Urothelium cell line (cell line): ENCODE measurements at places on chromosomes 12 and 14.

DNA sequence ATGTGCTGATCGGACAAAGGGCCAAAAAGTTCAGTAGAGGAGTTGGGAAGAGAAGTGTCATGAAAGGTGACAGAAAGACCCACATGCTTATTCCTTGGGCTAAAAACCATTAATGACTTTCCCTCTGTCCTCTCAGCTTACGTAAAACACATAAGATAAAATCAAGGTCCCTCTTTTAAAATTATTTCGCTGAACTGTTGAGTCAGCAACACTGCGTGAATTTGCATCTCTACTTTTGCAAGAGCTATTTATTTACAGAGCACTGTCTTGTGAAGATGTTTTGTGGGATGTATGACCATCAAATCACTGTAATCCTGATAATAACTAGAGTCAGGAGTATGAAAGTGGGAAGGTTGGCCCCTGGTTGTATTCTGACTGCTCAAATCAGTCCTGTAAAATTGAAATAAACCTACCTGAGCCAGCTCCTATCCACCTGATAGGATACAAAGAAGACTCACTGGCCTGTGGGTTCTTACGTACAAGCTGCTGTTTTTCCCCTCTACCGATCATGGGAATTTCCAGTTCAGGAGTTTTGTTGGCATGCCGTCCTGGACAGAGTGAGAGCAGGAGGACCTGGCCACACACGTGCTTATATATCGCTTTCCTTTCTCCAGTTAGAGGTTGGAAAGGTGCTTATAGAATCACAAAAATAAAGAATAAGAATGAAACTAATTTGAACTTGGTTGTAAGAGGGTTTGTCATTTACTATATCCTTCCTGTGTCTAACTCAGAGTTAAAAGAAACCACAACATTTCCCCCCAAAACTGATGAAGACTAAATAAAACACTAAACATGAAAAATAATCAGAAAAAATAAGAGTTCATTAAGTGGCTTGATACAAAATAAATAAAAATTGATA is 42.9 kb downstream of the IFNG-AS1 start:
- no peak for DNase-seq

DNA sequence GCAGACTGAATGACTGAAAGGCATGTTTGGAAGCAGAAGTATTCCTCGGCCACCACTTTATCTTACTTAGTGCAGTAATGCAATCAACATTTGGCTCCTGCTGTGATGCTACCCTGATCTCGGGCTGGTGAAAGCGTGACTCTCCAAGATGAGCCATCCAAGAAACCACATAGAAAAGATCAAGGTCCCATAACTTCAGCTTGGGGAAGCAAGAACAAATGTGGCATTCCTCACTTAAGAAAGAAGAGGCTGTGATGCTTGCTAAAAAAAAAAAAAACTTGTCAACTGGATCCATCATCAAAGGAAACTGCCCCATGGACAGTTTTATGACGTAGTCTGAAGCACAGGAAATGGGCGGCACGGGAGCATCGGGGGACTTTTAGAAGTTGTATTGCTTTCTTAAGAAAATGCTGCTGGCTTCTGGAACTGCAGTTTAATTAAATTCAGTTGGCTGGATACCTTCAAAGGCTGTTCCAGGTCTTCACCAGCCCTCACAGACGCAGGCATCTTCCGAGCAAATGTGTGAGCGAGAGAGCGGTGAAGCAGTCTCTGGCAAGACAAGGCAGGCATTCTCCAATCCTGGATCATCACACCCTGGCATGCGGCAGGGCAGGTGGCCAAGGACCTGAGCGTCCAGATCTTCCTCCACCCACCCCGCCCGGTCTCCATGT is 38.2 kb upstream of the MAP1LC3B2 start:
- DNase-seq = peak; percentile 40

- DNase-seq = no peak
Observed at GRCh38 chr12:7731486-7731885, 15.7 kb downstream of the CLEC4C start.

GRCh38 chr12:71878208-71878607 is 38.6 kb downstream of the TBC1D15 start:
- DNase-seq = no peak

DNA sequence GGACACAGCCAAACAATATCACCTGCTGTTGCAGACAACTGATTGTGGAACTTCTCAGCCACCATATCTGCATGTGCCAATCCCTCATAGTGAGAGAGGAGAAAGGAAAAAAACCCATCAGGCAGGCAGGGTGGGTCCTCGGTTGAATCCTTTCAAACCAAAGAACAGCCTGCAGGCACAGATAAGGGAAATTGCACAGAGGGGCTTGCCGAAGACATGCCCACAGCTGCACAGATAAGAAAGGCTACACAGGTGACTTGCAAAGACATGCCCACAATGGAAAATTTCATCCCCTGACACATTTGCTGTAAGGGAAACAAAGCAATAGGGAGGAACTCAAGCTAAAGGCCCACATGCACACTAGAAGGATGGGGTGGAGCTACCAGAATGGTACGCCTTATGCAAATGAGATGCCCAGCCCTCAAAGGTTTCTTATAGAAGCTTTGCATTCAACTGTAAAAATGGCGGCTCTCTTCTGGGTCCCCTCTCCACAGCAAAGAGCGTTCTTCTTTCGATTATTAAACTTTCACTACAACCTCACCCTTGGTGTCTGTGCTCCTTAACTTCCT is 170.0 kb upstream of the TMPO start:
- DNase-seq = no peak

GRCh38 chr12:51851413-51852124 is 3.1 kb upstream of the FIGNL2 start:
- no peak for DNase-seq

GRCh38 chr14:22748206-22748605 is 18.3 kb upstream of the OXA1L start:
- no peak for DNase-seq

DNA sequence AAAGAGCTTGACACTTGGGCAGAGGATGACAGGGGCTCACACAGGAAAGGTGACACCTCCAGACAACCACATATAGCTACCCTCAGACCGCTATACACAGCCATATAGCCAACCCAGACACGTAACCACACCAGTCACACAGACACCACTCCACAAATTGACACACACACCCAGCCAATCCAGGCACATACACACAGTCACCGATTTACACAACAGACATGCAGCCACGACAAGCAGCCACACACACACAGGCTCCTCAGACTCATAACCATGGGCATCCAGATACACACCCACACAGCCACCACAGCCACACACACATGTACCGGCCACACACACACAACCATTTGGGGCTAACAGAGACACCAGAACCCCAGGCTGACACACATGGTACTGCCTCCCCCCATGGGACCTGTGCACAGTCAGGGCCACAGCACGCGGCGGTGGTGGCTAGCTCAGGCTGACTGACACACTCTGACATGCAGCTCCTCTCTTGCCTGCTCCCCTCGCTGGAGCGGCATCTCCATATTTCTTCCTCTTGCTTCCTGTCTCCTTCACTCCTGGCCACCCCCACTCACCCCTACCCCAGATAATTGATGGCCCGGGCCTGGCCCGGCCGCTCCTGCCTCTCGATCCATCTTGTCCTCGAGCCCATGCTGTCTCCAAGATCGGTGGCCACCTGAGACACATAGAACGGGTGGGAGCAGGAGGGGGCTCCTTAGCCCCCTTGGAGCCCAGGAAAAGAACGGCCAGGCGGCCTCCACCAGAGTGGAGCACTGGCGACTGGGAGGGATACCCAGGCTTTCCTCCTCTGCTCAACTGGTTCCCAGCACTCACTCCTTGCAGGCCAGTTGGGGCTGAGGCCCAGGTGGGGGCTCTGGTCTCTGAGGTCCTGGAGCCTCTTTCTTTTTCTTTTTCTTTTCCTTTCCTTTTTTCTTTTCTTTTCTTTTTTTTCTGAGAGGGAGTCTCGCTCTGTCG is 6.0 kb upstream of the SHMT2 start:
- DNase-seq = no peak

DNA sequence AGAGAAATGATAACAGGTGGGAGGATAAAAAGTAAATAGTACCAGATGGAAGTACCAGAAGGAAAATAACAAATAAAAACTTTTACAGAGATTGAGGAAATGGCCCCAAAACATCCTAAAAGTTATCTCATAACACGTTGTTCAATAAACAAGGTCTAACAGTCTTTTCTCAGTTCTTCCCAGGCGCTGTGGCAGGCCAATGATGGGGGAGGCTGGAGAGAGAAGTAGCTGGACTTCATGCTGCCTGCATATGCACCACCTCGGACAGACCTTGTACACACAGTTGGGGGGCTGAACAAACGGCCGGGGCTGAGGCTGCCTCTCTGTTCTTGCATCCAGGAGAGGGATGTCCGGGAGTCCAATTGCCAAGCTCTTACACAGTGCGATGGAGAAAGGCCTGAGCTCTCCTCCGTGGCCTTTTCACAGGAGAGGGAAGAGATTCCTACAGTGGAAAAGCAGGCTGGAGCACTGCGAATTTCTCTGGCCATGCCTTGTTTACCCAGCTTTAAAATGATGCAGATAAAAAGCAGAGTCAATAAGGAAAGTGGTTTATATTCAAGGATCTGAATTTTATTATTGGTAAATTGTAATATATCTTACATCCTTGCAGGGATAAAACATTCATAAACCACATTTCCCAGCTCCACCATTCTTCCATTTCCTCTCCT is 109.8 kb downstream of the PHLDA1 start:
- DNase-seq = no peak

DNA sequence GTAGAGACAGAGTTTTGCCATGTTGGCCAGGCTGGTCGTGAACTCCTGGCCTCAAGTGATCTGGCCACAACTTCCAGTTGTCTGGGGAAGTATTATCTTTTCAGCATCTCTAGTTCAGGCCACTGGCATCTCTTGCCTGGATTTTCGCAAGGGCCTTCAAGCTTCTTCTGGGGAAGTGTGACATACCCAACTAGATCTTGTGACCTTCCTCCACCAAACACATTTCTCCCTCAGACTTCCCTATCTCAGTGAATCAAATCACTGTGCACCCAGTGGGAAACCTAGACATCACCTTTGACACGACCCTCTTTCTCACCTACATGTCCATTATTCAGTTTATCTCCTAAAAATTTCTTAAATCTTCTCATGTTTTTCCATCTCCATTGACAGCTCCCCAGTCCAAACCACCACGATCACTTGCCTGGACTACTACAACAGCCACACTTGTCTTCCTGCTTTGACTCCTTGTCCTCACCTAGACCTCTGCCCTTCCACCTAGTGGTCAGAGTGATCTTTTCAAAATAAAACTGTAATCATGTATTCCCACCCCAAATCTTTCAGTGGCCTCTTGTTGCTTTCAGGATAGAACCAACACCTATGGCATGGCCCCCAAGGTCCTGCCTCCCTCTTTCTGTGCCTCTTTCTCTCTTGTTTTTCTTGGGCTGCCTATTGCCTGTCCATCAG is 3.3 kb downstream of the EEF1AKMT3 start:
- DNase-seq = no peak

- no peak for DNase-seq
Observed at GRCh38 chr14:59627011-59627520, 50.5 kb upstream of the CCDC175 start.

- DNase-seq = peak; percentile 9
Observed at GRCh38 chr12:41264281-41264680, 76.2 kb downstream of the PDZRN4 start.

- DNase-seq = no peak
Observed at GRCh38 chr12:90173499-90174197, 465.0 kb upstream of the ATP2B1 start.

GRCh38 chr12:9870286-9870866 is 1.2 kb upstream of the CLEC2B start:
- DNase-seq = peak; percentile 18

DNA sequence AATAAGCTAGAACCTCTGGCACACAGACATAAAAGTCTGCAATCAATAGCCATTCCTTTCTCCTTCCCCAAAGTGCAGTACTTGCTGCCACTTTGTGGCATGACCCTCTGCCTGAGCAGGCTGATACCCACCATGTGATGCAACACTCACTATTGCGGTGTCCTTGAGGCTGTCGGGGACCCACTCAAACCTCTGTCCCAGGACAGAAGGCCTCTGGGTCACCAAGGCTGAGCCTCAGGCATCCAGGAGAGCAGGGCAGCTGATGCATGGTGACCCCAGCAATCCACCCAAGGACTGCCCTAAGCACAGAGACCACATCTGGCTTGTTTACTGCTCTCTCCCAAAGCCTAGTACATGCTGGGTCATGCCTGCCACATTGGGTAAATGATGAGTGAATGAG is 114.2 kb downstream of the DPF3 start:
- no peak for DNase-seq

- no peak for DNase-seq
Observed at GRCh38 chr14:35236806-35237205, 55.4 kb upstream of the PSMA6 start.

- no peak for DNase-seq
Observed at GRCh38 chr14:50070840-50071548, 45.4 kb downstream of the VCPKMT start.

DNA sequence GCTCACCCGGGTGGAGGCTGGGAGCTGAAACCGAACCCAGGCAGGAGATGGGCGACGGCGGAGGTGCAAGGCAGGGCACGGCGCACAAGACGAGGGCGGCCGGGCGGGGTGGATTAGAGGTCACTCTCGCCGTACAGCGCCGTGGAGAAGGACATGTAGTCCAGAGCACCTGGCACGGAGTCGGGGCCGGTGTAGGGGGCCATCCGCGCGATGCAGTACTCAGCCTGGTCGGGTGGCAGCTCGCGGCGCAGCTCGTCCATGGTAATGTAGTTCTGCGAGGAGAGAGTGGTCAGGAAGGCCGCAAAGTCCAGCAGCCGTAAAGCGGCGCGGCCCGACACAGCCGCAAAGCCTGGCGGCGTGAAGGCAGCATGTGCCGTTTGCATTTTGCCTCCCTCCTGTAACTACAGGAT is 81.9 kb upstream of the ZFP36L1 start:
- DNase-seq = no peak

DNA sequence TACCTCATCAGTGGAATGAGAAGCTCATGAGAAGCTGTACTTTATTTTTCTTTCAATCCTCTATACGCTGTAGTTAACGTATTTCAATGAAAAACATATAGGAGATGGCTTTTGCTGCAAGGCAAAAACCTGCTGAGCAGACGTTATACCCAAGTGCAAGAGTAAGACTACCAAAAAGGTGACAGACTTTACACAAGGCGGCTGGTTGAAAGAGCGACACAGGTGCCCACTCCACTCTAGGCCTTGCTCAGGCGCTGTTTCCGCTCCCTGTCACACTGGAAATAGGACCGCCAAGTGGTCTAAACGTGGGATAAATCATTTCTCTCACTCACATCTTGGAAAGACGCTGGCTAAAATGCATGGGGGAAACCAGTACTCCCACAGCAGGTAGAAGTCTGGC is 54.5 kb downstream of the PPP2R5C start:
- no peak for DNase-seq
